Stimulated activated CD8-positive, alpha-beta memory T cell treated with anti-CD3 and anti-CD28 coated beads, Interleukin-4, amount 100 ng/mL, for 1 hour (primary cell): ENCODE measurements at places on chromosomes 5 and 9.

DNA sequence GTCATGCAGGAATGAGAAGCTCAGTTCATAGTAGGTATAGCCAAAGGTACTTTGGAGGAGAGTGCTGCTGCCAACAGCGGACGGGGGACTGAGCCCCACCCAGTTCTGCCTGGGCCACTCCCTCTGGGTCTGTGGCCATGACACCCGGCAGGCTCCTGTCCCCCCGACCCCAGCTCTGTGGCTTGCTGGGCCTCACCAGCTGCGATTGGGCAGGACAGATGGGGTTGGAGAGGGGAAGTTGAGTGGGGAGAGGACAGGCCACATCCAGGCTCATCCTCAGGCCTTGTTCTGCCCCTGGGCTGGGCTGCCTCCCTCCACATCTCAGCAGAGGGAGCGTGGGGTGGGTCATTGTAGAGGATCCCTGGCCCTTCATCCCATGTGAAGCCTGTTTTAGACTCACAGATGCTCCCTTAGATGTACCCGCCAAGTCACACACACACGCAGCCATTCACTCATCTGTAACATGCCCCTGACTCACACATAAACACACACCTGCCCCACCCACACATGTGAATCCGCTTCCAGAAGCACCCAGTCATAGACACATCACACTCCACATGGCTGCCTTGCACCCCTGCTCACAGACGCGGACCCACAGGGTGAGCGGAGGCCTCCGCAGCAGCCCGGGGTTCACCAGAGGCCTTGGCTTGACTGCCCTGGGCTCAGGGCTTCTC is 48.8 kb downstream of the NTNG2 start:
- no peak for DNase-seq

GRCh38 chr5:33441241-33442177 is 744 bp downstream of the TARS1 start:
- peak; percentile 1 for DNase-seq

DNA sequence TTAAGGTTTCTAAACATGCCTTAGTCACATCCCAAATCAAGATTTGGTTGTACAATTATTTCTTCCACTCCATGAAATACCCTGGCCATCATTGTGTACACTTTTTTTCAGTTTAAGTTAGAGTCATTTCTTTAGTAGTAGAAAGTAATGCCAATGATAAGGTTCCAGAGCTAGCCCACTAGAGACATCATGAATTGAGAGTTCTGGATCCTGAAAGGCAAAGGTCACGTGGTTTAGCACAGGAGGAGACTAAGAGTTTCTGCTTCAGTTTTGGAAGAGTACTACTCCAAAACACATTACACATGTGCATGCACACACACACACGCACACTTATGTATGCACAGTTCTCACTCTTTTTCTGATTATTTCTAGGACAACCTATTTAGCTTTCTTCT is 4.8 kb upstream of the SREK1 start:
- DNase-seq, result no peak

DNA sequence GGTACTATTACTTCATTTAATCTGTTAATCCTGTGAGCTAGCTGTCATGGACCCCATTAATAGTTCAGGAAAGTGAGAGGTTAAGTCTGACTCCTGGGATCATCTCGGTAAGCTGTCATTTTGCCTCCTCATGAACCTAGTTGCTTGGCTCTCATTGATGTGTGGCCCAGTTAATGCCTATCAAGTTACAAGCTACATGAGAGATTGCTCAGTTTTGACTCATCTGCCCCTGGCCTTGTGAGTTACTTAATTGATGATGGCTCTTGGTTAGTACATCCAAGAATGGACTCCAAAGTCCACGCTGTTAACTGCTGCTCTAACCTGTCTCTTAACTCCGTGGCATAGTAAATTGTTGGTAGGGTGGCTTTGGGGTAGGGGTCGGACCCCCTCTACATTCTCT is 23.9 kb downstream of the LARP1 start:
- DNase-seq, result no peak

DNA sequence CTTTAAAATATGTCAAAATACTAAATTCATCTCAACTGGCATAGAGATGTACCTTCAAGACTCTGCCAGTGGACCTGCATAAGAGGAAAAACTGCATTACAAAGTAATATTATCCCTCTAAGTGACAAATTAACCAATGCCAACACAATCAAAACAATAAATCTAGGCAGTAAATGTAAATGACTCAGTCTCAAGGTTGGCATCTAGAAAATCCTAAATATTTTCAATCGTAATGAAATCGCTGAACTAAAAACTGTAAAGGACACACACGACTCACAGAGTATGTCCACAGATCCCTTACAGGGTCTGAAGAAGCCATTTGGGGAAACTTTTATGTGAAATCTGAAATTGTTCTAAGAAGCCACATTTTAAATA is 31.2 kb downstream of the ERMP1 start:
- DNase-seq, result no peak

DNA sequence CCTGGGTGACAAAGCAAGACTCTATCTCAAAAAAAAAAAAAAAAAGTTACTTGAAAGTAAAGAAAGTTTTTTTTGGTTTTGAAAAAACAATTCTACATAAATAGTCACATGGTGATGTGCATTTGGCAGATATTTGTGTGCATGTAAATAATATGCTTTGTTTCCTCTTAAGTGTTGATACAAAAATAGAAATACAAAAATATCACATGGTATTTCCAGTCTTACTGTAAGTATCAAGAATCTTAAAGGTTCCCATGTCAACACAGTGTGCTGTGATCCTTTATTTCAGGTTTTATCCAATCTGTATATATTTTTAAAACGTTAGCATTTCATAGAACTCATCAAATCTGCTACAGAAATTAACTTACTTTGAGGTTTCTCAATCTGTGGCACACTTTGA is 521.9 kb downstream of the TLE4 start:
- no peak for DNase-seq

DNA sequence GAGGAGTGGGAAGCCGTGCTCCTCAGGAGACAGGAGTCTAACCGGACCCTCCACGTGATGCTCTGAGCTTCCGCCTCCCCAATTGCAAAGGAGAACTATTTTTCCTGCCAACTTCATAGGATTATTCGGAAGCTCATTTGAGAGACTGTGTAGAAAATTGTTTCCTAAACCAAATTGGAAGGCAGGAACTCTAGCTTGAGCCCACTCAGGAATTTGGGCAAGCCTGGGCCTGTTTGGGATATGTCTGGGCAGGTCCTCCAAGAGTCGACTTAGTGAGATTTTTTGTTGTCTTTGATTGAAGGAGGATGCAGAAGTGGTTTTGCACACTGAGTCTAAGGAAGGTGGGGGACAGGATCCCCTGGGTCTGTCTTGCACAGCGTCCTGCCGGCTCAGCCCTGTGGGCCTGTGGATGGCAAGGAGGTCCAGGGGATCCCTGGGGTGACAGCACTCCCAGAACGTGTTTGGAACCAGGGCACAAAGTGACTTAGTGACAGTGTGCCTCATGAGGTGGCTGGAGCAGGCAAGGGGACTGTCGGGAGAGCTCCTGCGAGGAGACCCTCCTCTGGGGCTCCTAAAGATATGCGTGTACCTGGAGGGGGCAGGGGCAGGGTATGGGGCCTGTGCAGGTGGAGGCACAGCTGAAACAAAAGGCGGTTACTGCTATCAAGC is 283.3 kb downstream of the NSG2 start:
- DNase-seq, result no peak

DNA sequence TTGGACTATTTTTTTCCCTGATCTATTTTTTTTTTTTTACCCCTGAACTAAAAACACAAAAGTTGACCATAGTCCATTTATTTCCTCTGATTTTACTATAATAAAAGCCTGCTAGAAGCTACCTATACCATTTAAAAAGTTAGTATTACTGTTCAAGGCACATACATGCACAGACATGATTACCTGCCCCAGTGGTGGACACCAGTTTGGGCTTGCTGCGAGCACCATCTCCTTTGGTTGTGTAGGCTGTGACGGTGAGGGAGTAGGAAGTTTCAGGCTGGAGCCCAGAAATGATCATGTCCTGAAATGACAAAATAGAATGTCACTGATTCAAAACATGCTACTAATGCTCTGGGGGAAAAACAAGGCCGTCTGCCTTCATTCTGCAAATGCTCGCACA is 693.1 kb upstream of the DMAC1 start:
- DNase-seq, result no peak
